ENCODE measurements at places on chromosomes 16 and 17.

- DNase-seq, result no peak
Observed at GRCh38 chr16:67481561-67482232, 740 bp upstream of the ATP6V0D1 start.

GRCh38 chr16:54077050-54077821, 209.4 kb downstream of the IRX3 start:
- DNase-seq, result no peak

DNA sequence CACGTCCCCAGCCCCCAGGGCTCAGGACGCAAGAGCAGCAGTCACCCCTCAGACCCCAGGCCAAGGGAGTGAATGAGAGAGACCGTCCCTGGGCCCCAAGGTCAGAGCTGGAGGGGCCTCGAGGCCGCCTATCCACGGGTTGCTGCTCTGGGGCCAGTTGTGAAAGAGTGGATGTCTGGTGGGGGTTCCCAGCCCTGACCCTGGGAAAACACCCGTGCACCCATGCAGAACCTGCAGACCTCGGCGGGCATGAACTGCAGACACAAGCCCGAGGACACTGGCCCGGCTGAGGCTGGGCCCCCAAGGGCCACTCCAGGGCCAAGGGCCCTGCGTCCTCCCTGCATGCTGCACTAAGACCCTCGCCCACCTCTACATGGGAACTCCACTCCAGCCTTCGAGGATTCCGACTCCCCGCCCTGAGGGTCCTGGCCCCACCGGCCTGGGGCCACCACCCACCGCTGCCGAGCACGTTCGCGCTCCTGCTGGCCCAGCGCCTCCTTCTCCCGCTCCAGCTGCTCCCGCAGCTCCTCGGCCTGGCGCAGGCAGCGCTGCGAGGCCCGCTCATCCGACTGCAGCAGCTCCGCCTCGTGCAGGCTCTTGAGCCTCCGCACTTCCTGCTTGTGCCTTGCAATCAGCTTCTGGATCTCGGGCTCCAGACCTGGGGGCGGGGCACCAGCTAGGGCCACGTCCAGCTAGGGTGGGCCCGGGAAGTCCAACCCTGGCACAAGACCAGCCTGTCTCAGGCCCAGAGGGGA, 27.6 kb upstream of the AATK start:
- DNase-seq, result no peak

- DNase-seq, result no peak
Observed at GRCh38 chr17:55314784-55315491, 50.2 kb downstream of the HLF start.

GRCh38 chr16:58644765-58645487, 15.3 kb upstream of the CNOT1 start:
- no peak for DNase-seq

GRCh38 chr17:27296428-27296979, 2.6 kb downstream of the WSB1 start:
- DNase-seq, result no peak

DNA sequence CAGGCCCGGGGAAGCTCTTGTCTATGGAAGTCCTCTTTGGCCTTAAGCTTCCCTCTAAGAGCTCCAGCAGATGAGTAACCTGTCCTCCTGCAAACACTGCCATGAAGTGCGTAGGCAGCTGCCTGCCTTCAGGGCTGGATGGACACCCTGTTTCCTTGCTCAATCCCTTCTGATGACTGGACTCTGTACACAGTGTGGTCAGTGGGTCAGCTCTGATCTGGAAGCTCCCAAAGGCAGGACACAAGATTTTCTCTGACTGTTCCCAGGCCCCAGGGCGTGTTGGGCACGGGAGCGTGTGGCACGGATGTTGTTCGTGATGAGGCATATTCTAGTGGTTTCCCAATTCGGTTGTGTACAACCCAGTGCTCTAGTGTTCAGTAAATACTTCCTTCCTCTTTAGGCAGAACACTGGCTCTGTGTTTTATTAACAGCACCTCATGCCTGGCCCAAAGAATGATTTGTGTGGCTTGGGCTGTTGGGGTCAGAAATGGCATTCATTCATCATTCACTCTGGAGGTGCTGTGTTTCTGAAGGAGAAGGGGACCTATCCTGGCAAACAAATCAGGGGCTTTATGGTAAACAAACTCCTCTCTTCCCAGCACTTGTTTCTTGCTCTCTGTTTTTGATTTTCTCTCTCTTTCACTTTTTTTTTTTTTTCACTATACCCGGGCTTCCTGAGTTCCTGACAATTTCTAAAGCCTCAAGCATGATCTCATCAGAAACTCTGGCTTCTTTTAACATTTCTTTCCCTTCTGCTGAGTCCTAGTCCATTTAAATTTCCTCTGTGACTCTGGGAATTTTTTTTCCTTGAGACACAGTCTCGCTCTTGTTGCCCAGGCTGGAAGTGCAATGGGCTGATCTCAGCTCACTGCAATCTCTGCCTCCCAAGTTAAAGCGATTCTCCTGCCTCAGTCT, 12.0 kb upstream of the RNF157 start:
- no peak for DNase-seq

- DNase-seq, result no peak
Observed at GRCh38 chr17:48556576-48557401, 11.9 kb upstream of the HOXB2 start.

DNA sequence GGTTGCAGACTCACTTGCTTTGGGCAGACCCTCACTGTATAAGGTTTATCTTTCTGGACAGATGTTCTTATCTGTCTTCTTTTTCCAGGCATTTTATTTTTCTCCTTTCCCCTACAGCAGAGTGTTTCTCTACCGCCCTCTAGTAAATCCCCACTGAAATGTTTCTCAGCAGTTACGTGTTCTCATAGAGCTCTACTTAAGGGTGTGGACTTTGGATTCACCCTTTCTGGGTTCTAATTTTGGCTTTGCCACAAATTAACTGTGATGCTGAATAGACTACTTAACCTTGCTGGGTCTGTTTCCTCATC, 2.0 kb downstream of the ADAT1 start:
- DNase-seq, result no peak
